ENCODE measurements at places on chromosomes 12 and 14.
A peak's percentile ranks its signal among the peaks of the same experiment; 100 is the strongest.

- no peak for DNase-seq
Measured at GRCh38 chr12:16175840-16176239, 101.6 kb downstream of the SLC15A5 start.

- DNase-seq: no peak
Measured at GRCh38 chr14:93116676-93117200, 1.0 kb upstream of the ITPK1 start.

- DNase-seq: no peak
Measured at GRCh38 chr12:1732914-1733313, 42.0 kb downstream of the ADIPOR2 start.

DNA sequence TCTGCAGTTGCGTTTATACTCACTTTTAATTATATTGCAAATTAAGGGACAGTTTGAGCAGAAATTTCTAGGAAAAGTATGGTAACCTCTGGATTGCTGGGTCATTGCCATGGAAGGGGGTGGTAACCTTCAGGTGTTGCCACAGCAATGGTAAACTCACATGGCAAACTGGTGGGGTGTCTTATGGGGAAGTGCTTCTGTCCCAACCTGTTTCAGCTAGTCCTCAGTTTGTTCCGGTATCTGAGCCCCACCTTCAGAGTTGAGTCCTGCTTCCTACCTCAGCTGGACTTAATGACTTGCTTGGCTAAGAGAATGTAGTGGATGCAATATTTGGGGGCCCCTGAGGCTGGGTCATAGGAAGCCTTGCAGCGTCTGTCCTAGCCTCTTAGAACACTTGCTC, 7.3 kb upstream of the CLMN start:
- no peak for DNase-seq

- no peak for DNase-seq
Measured at GRCh38 chr14:105419195-105420091, at the start of gene MTA1. MTA1 (plus strand) TSS chr14:105419827; CDS start chr14:105420036, 209 bp downstream.

DNA sequence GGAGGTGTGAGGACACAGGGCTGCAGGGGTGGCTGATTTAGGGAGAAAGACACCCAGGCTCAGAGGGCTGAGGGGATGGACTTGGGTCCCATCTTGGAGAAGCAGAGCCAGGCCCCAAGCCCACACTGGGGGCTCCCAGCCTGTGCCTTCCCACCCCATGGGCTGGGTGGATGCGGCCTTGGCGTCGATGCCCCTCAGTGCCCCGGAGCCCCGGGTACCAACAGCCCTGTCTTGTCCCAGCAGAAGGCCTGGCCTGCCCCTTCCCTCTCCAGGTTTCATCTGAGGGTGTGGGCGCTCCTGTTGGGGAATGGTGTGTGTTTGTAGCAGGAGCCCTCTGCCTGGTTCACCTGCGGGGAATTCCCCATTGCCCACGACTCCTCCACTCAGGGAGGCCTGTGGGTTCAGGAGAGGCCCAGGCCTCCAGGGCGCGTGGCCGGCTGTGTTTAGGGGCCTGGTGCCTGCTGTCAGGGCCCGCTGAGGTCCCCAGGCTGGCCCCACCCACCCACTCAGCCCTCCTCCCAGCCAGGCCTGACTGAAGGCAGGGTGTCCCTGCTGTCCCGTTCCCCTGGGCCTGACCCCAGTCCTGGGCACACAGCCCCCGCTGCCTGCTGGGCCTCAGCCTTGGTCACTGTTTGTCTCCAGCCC, 51.1 kb upstream of the BEGAIN start:
- DNase-seq: no peak

DNA sequence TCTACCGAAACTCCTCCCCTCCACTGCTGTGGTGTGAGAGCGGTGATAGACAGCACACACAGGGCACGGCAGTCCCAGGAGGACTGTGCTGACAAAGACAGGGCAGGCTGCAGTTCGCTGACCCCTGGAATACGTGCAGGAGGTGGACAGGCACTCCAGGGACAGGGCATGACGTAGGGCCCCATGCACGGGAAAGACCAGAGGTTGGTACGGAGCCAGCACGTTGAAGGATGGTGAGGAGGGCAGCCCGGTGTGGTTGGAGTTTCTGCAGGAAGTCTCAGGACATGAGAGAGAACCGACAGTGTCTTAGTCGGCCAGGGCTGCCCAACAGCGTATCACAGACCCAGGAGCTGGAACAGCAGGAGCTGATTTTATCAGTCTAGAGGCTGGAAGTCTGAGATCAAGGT, 254.2 kb upstream of the FKBP4 start:
- no peak for DNase-seq

GRCh38 chr14:92513204-92513965, at the start of gene RIN3:
RIN3 (plus strand) TSS chr14:92513781; CDS start chr14:92513933, 152 bp downstream.
- DNase-seq: no peak

DNA sequence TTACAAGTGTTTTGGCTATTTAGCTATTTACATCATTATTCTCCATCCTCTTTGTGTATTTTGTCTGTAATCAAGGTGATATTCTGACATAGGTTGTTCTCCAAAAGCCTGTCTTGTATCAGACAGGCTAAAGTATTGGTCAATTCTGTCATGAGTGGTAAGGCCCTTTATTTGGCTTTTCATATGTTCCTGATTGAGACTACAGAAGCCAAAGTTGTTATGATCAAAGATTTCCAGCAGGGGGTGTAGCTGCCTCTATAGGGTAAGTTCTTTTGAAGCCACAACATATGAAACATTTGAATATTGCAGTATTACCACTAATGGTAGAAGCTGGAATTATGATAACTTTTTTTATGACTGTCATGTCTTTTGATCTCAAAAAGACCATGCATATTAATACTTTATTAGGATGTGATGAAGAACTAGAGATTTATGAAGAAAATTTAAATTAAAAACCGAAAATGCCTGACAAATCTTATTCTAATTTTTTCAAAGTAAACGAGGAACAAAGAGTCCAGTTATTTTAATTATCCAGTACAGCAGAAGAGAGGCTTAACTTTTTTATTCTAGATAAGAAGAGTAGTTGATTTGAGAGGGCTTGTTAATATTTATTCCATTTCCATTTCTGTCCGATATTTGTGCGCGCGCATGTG, 3.4 kb upstream of the ARHGAP5 start:
- DNase-seq: peak; percentile 71

DNA sequence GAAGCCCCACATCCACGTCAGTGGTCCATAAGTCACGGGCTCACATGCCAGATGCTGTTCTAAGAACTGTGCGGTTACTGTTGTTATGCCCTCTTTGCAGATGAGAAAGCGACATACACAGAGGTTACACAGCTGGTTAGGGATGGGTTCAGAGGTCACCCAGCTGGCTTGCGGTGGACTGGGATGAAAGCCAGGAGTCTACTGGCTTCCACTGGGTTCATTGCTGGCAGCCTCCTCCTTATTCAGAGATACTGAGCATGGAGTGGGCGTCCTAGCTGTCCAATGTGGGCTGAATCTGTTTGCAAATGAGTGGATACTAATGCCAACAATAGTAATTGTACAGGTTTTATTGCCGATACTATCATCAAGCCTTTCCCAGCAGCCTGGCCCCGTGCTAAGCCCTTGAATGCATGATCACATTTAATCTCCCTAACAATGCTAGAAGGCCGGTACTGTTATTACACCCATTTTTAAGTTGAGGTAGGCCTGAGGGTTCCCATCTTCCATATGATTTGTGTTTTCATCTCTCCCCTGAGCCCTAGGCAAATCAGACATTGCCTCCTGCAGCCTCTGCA, 129.1 kb downstream of the PLXNC1 start:
- no peak for DNase-seq

GRCh38 chr12:6538420-6539313, 4.3 kb downstream of the GAPDH start:
- no peak for DNase-seq

- no peak for DNase-seq
Measured at GRCh38 chr12:48978741-48979601, 849 bp downstream of the WNT1 start.

DNA sequence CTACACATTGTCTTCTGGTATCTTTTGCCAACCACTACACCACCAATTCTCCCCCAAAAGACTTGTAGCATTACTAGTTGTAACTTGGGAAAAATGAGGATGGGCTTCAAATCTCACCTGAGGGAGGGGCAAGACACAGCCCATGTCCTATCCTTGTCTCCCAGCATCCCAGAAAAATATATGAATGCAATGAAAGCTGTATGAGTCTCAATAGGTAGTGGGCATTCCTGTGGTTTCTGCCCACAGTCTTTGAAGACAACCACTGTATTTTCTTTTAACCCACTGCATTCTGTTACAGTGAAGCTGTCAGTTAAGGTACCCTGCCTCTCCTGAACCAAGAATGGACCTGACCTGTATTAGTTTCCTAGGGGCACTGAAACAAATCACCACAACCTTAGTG, 336.2 kb upstream of the TMPO start:
- DNase-seq: no peak

GRCh38 chr12:130463275-130463658, 125.6 kb downstream of the PIWIL1 start:
- DNase-seq: no peak

DNA sequence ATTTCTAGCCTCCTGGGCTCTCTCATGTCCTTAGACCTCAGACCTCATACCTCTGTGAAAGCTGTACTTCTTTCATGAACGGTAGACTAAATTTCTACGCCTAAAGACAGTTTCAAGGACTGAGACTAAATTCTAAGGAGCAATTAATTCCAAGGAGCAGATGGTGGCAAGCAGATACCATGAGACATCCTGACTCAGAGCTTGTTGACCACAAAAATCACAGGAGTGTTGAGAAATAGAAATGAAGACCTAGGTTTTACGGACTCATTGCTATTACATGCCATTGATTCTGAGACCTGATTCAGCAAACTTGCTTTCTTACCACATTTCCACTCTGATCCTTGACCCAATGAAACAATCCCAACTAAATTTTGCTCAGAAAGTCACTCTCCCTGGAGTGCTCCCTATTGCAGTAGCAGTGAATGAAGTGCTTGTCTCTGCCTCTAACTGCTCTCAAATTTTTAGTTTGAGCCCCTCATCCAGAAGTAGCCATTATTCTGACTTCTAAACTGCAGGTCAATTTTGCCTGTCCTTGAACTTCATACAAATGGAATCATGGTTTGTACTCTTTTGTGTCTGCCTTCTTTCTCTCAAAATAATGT, 52.0 kb downstream of the PEX5 start:
- no peak for DNase-seq

GRCh38 chr12:107632246-107632645, 53.4 kb upstream of the PWP1 start:
- DNase-seq: no peak

DNA sequence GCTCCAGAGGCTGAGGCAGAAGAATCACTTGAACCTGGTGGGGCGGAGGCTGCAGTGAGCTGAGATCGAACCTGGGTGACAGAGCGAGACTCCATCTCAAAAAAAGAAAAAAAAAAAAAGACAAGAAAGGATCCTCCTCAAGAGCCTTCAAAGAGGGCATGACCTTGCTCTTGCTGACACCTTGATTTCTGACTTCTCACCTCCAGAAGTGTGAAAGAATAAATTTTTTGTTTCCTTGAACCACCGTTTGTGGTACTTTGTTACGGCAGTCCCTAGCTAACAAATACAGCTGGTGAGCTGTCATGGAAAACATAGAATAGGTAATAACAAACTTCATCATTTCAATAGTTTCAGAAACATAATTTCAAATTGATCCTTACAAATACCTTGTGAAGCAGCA, 1.9 kb upstream of the ACTR10 start:
- no peak for DNase-seq

DNA sequence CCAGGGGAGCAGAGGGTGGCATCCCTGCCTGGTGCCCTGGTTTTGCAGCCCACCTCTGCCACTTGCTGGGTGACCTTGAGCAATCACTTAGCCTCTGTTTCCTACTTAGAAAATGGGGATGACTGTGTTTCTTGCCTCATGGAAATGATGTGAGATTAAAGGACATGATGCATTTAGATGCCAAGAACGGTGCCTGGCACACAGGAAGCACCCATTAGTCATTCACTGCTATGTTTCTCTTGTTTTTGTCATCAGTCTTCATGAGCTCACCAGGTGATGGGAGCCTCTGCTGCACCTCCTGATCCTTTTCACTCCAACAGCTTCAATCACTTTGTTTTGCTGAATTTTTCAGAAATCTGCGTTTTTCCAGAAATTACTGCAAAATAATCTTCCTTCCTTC, 23.6 kb upstream of the ATF1 start:
- DNase-seq: no peak

GRCh38 chr12:55664826-55665225, 28.1 kb downstream of the OR10P1 start:
- no peak for DNase-seq

- no peak for DNase-seq
Measured at GRCh38 chr12:4250691-4251090, 22.9 kb upstream of the CCND2 start.

DNA sequence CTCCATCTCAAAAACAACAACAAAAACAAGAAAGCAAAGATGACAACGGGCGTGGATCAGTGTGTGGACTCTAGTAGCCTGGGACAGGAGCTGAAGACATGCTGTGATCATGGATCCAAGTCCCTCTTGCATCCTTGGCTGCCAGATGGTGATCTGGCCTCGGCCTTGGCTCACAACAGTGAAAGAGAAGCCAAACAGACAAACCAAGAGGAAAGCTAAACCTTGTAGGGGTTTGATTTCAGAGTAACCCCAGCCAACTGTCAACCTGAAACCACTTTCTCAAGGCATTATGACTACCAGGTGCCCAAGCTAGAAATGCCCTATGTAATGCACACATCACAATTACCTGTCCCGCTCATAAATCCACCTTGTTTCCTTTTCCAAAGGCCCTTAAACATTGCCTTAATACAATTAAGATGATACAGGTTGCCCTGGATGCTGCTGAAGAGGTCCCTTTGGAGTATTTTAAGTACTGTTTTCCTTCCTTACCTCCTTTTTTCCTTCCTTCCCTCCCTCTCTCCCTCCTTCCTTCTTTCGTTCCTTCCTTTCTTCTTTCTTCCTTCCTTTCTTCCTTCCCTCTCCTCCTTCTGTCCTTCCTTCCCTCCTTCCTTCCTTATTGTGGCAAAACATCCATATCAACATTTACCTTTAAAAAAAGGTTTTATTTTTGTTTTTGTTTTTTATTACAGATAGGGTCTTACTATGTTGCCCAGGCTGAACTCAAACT, 41.4 kb upstream of the NINJ2 start:
- DNase-seq: no peak

- DNase-seq: no peak
Measured at GRCh38 chr14:71734885-71735284, 197.3 kb upstream of the RGS6 start.

DNA sequence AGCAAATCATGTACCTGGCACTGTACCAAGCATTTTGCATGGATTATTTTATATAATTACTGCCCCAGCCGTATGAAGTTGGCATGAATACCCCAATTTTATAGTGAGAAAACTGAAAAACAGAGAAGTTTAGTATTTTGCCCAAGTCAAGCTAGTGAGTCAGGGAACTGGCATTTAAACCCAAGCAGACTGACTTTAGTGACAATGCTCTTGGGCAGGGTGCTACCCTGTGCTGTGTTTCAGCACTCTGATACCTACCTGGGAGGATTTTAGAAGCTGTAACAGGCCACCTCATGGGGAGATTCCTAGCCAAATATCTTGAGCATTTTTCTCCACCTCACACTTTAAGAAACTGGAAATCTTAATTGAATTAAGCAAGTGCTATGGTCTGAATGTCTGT, 98.1 kb upstream of the MAX start:
- no peak for DNase-seq

GRCh38 chr12:68349921-68350606, 17.9 kb upstream of the MDM1 start:
- DNase-seq: peak; percentile 96

- no peak for DNase-seq
Measured at GRCh38 chr12:132873724-132874123, 13.7 kb downstream of the CHFR start.

All from NCI-H187 (cell line).